ENCODE measurements at places on chromosomes 6 and 20. TPM values are rescaled to one million over a fixed set of nuclear protein-coding genes. Genes with fewer than 3 reads are reported as not detected.
A peak's percentile ranks its signal among the peaks of the same experiment; 100 is the strongest.

DNA sequence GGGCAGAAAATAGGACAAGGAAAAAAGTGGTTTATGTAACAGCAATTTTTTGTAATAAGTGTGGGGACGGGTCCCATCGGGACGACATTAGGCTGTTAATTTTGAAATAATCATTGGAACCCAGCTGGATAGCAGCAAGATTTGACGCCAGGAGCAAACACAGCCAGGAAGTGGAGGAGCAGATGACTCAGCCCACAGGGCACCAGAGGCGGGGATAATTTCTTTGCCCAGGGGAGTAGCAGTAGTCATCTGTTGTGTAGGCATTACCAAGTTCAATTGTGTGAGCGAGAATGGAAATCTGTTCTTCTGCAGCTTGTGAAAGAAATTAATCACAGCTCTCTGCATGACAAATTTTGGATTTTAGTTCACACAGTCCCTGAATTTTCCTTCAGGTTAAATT lies 22.6 kb upstream of the RIN2 start:
- no peak for DNase-seq

- DNase-seq, result no peak
Measured at GRCh38 chr6:160917572-160917971, 74.0 kb upstream of the MAP3K4 start.

DNA sequence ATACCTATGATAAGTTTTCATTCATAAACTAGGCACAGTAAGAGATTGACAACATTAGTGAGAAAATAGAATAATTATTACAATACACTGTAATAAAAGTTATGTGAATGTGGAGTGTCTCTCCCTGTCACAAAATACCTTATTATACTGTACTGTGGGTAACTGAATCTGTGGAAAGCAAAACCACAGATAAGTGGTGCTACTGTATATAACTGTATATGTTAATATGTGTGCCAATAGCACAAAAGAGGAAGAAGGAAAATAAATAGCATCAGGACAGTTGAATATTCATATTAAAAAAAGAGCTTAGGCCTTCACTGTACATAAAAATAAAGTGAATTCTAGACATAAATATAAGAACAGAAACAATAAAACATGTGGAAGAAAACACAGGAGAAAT lies 243.5 kb downstream of the CDKAL1 start:
- DNase-seq, result no peak

- DNase-seq, result no peak
Measured at GRCh38 chr20:59738851-59739250, 134.5 kb downstream of the PHACTR3 start.

GRCh38 chr6:31736021-31736767 lies at the start of gene CLIC1:
Gene CLIC1, minus strand, starts transcription at chr6:31736530. Its CDS starts 230 bp downstream, at chr6:31736300.
- DNase-seq, result peak; percentile 93

GRCh38 chr20:376750-377149 lies 3.8 kb upstream of the TRIB3 start:
- DNase-seq, result no peak

GRCh38 chr20:49973981-49974380 lies 8.8 kb upstream of the SNAI1 start:
- DNase-seq, result no peak

DNA sequence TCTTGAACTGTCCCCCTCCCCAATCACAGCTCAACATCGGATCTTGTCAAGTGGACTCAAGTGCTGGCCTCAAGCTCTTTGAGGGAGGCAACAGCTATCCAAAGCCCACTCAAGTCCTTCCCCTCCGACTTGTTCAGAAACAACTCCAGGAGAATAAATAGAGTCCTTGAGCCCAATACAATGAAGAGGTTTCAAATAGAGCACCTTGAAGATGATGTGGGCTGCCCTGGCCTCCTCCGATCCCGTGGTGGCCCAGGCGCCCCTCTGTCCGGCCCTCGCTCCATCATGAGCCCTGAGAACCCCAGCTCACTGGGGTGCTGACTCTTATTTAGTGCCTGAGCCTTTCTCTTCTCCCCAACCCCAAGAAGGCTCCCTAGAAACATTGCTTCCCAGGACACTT lies 164.3 kb upstream of the PMEPA1 start:
- no peak for DNase-seq

NAA20 gene
- 17.8 TPM for total RNA-seq

HLA-DQB1 gene
- total RNA-seq, result 154 TPM

SASH1 gene
- total RNA-seq, result 59.3 TPM

TAB2 gene
- 52.7 TPM for total RNA-seq

TSBP1 gene
- total RNA-seq, result not detected

STMND1 gene
- total RNA-seq, result 2.6 TPM

ALDH5A1 gene
- total RNA-seq, result 10.2 TPM

EFCAB8 gene
- total RNA-seq, result 0.10 TPM

ULBP1 gene
- total RNA-seq, result 1.6 TPM

Measured in upper lobe of left lung (tissue), 6 donors.